ENCODE measurements at places on chromosomes 13 and 19. TPM values are rescaled to one million over a fixed set of nuclear protein-coding genes. Genes with fewer than 3 reads are reported as not detected.

ZNF69 gene
- total RNA-seq, result not detected

CGB5 gene
- not detected for total RNA-seq

ZNF723 gene
- total RNA-seq, result not detected

PRR22 gene
- total RNA-seq, result 13.5 TPM

ARHGAP33 gene
- total RNA-seq, result 30.2 TPM

LYL1 gene
- 2.6 TPM for total RNA-seq

SIGLEC6 gene
- total RNA-seq, result not detected

PTPRS gene
- total RNA-seq, result 123 TPM

FUT2 gene
- total RNA-seq, result 12.5 TPM

ZNF417 gene
- 6.8 TPM for total RNA-seq

ZNF610 gene
- not detected for total RNA-seq

C13orf42 gene
- total RNA-seq, result not detected
